Hepatocyte (in vitro differentiated cells): ENCODE measurements at places on chromosomes 13 and 19. TPM values are rescaled to one million over a fixed set of nuclear protein-coding genes. Genes with fewer than 3 reads are reported as not detected.
A peak's percentile ranks its signal among the peaks of the same experiment; 100 is the strongest.

- peak; percentile 35 for DNase-seq
These were observed 33.8 kb downstream of the DHRS12 start for GRCh38 chr13:51770160-51770559.

GRCh38 chr19:12825254-12826131 lies 8.9 kb downstream of the RTBDN start:
- peak; percentile 54 for DNase-seq

GRCh38 chr13:111289251-111289650 lies 31.2 kb upstream of the TEX29 start:
- DNase-seq, result no peak

Gene ERFL
- not detected in 2 replicates for polyA plus RNA-seq

DNA sequence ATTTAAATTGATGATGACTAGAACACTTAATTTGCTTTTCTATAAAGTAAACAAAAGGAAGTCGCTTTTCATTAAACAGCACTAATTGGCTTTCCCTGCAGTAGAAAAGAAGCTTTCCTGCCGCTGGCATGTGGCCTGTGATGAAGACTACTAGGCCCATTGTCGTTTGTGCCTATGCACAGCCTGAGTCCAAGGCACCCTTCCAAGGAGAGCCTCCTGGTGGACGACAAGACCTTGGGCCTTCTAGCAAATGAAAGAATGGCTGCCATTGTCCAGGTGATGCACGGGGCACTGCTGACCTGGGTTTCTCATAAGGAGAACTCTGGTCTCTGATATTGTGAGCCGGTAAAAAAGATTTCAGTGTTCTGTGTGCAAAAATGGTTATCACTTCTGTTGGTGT lies 233.0 kb downstream of the COL4A1 start:
- no peak for DNase-seq

Gene SULT2A1
- 75.7 and 120 TPM in 2 replicates for polyA plus RNA-seq
